ENCODE measurements at places on chromosomes 1 and 21. TPM values are rescaled to one million over a fixed set of nuclear protein-coding genes. Genes with fewer than 3 reads are reported as not detected.

FLG2 gene
- total RNA-seq, result not detected

WNT9A gene
- not detected for total RNA-seq

RPRD2 gene
- total RNA-seq, result 53.9 TPM

CFAP107 gene
- total RNA-seq, result not detected
